ENCODE measurements at places on chromosomes 3 and 15.

GRCh38 chr15:32888221-32888761 lies 170.5 kb downstream of the GREM1 start:
- no peak for DNase-seq

DNA sequence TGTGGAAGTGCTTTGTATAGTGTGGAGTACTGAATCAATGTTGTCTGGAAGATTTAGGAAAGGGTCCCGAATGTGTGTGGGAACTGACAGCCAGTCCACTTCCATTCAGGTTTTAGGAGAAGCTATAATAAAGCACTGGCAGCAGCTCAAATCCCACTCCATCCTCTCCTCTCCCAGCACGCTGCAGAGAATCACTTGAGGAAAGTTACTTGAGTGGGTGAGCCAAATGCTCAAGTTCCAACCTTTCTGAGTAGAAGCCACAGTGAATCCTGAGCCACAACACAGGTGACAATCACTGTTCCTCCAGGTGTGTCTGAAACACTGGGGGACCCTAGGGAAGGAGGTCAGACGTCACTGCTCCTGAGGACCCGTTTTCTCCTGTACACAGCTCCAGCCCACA lies 106.5 kb downstream of the TIGIT start:
- DNase-seq, result no peak

DNA sequence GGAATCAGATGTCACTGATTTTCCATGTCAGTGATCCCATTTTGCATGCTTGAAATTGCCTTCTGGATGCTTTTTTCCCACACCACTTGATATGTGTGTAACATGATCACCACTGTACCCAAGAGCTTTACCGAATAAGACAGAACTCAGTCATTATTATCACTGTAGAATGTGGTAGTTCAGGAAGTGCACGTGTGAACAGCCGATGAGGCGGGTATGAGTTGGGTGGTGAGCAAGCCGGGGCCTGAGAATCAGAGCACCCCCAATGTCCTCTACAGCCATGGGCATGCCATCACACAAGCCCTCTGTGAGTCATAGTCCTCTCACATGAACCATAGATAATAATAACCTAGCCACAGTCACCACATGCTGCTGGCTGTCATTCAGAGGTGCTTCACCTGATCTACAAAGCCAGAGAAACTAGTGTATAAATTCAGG lies 470.8 kb downstream of the SOX2 start:
- no peak for DNase-seq

DNA sequence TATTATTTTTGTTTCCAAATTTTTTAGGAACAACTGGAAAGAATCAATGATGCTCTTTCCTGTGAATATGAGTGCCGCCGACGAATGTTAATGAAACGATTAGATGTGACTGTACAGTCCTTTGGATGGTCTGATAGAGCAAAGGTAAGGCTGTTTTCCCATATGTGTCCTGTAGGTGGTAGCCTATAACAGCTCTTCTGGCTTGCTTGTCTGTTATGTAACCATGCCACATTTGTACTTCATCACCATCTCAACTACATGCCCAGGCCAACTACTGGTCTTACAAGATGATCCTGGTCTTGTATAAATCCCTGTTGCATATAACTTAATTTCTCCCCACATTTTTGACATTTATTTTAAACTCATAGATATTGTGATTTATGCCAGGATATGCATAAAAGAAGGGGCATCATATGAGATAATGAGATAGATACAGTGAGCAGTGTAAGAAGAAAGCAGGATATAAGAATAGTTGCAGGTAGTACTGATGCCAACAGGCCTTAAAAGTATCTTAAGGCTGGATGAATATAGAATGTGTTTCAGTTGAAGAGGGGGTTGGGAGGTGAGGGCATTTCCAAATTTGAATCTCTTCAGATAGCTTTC lies 20.3 kb downstream of the FAM98B start:
- peak; percentile 58 for DNase-seq

- no peak for DNase-seq
Measured at GRCh38 chr15:93585012-93585411, 496.0 kb upstream of the RGMA start.

- no peak for DNase-seq
Measured at GRCh38 chr15:48520376-48521155, 124.9 kb downstream of the FBN1 start.

DNA sequence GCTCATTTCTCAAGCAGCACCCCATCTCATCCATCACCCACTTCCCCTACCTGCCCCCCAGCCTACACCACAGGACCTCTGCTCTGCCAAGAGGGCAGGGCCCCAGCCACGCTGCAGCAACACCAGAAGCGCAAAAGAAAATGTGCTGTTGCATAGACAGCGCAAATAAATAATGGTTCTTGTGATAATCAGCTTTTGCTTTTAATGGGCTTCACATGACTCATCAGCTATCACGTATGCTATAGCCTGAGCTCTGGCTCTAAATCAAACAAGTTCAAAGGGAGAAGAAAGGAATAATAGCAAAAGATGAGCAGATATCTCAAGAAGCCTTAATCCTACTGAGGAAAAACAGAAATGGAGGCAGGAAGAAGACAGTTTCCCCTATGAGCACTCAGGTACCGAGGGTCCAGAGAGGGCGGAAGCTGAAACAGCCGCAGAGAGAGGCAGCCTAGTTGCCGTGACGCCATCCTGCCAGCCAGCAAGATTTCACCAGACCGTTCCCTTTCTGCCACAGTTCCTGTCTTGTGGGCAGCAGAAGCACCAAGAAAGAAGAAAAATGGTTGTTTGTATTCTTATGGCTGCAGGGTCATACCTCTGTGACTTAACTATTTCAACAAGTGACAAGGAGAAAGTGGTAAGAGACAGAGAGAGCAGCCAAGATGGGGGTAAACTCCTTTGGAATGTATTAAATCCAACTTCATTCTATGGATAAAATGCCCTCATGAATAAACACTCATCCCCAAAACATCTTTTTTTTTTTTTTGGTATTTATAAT lies 22.0 kb downstream of the RAB27A start:
- DNase-seq, result no peak

DNA sequence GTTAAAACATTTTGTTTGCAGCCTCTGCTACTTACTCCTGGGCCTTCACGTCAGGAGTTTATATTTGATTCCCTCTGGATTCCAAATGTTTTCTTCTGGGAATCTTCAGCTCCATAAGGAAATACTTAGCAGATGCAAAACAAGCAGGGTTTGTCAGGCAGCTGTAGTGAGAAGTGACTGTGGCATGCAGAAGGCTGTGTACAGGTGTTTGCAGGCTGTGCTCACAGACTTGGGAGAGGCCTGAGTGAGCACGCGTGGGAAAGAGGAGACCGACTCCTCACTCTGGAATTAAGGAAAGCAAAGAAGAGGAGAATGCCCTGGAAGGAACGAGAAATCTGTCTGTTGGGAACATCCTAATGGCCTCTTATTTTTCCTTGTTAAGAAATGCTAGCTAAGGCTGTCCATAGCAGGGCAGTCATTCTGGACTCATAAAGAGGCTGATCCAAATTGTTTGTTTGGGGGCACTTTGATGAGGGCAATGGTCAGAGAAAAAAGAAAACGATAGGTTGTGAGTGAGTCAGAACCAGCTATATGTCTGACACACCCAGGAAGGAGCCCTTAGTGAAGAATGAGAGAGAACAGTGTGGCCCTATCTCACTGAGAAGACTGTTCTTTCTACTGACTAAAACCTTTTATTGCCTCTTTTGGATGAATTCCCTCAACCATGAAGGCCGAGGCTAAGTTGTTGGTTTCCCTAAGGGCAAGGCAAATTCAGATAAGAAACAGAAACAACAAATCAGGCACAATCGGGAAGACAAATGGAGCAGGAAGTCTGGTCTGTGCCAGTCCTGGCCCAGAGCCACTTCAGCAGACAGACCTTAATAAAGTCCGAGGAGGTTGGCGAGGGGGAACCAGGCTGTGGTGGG lies 82.6 kb downstream of the TGFBR2 start:
- peak; percentile 39 for DNase-seq

DNA sequence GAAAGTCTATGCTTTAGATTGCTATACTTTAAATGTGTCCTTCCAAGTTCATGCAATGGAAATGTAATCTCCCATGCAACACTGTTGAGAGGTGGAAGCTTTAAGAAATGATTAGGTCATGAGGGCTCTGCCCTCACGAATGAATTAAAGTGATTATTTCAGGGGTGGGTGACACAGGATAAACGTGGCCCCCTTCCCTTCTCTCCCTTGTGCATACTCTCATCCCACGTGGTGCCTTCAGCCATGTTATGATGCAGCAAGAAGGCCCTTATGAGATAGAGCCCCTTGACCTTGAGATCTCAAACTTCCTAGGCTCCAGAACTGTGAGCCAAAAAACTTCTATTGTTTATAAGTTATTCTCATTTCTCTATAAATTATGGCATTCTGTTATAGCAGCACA lies 183.3 kb downstream of the TNIK start:
- no peak for DNase-seq

DNA sequence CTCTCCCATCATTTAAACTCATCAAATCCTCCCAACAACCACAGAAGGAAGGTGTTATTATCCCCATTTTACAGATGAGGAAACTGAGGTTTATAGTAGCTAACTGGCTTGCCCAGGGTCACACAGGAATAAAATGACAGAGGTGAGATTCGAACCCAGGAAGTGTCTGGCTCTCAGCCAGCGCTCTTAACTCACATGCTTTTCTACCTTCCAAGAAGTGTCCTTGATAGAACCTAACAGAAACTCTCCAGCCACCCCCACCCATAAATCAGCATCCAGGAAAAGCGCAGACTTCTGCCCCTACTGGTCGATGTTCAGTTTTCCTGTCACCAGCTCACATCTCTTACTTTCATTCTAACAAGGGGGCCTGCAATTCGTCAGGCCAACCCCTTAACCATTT lies 51.7 kb downstream of the SPATA12 start:
- no peak for DNase-seq

GRCh38 chr15:67126551-67127330 lies 61.3 kb downstream of the SMAD3 start:
- DNase-seq, result no peak

GRCh38 chr15:52251144-52251860 lies 44.3 kb downstream of the MYO5C start:
- no peak for DNase-seq

- no peak for DNase-seq
Measured at GRCh38 chr3:14295037-14295436, 107.4 kb upstream of the SLC6A6 start.

DNA sequence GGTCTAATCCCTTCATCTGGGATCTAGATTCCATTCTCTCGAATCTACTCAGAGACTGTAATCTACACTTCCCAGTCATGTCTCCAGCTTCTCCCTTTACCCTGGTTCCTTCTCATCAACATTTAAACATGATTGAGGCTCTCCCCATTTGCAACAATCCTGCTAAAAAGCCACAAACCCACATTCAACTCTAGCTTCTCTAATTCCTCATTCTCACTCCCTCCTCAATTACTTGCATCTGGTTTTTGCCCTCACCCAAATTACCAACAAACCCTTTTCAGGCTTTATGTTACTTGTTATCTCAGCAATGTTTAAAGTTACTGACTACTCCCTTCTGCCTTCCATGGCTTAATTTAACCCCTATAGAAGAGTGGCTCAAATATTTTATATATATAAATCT lies 11.5 kb downstream of the ETFA start:
- no peak for DNase-seq

DNA sequence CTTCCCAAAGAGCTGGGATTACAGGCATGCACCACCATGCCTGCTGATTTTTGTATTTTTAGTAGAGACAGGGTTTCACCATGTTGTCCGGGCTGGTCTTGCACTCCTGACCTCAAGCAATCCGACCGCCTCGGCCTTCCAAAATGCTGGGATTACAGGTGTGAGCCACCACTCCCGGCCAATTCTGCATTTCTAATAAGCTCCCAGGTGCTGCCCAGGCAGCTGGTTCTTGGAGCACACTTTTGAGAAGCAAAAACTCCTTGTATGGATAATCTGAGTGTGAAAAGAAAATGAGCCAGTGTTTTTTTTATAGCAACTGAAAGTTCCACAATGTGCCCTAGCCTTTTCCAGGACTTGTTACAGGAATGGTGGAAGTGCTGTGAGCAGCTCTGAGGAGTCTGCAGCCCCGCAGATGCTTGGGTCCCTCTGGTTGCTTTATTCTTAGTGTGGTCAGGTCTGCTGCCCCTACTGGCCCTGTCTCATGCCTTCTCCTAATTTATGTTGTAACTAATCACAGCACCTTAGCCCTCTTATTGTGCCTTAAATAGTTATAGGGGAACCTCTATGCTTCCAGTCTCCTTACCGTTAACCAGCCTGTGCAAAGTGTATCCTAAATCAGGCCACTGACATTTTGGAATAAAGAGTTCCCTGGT lies 13.5 kb upstream of the KCNAB1 start:
- DNase-seq, result no peak

GRCh38 chr3:174822320-174822719 lies 36.8 kb upstream of the NAALADL2 start:
- DNase-seq, result peak; percentile 13

DNA sequence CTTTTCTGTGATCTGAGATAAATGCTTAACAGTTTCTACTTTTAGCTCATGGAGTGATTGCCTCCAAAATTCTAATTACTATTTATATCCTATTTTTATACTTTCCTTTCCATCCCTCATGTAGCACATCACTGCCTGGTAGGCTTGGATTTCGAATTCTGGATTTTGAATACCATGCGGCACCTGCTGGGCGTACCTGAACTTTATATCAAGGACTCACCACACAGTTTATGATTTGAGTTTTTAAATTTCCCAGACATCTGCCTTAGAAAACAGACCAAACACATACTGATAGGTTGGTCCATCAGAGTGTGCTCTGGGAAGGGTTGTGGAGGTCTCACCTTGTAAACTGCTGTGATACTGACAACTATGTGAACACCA lies 6.4 kb downstream of the TRAK1 start:
- no peak for DNase-seq

DNA sequence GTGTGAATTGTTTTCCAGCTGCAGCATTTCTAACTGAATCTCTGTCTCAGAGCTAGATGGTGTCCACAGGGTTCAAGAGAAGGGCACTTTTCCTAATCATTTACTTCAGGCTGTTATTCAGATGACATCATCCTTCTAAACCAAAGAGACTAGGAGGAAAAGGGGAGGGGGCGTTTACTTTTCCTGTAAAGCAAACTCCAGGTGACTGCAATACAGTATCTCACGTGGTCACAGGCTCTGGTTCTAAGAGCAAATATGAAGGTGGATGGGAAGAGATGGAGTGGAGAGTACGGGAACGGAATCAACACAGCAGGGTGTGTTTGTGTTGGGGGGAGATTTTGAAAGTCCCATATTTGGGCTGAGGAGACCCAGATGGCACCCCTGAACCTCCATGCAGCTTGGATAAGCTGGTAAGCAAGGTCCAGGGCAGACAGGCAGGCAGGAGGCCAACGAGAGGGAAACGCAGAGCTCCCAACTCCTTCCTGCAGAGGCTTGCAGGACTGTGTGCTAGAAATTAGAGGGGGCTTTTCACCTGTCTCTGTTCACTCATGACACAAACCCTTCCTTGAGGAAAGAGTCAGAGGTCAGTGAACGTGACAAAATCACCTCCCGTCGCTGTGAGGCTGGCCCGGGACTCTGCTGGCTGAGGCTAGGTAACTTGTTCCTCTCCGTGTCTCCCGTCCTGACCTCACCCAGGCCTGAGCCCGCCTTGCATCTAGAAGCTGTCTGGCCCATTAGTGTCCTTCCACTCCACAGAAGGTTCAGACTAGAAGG lies 151.2 kb downstream of the OPA1 start:
- DNase-seq, result no peak

GRCh38 chr3:187166750-187167149 lies 27.5 kb upstream of the RPL39L start:
- DNase-seq, result no peak
